ENCODE measurements at places on chromosomes 2 and 18.

GRCh38 chr2:61911510-61911909, 6.0 kb downstream of the COMMD1 start:
- no peak for DNase-seq

DNA sequence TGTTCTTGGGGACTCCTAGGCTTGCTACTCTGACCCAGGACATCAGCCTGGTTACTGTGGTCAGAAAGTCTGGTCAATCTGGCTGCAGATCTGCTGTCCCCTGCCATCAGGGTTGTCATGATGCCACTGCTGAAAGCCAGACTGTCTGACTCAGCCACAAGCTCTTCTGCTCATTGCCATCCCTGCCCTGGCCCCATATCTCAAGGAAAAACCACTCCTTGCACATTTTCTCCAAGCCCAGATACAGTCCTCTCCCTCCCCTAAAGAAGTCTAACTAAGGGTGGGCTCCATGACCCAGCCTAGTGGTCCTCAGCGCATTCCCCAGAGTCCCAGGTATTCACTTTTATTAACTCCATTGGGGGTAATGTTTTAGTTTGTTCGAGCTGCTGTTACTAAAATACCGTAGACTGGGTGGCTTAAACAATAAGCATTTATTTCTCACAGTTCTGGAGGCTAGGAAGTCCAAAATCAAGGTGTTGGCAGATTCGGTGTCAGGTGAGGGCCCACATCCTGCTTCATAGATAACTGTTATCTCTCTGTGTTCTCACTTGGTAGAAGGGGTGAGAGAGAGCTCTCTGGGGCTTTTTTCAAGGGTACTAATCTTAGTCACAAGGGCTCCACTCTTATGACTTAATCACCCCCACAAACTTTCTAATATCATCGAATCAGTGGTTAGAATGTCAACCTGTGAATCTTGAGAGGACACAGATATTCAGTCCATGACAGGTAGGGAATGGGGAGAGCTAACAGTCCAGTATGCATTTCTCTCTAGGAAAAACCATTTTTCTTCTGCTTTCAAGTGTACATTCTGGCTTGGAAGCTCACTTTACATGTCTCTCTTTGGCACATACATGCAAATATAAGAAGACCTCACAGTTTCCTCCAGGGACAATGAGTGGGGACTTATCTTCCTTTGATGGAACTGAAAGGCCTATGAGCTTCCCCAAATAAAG, 94.8 kb upstream of the CXCR4 start:
- no peak for DNase-seq

- no peak for DNase-seq
These were observed 119.0 kb upstream of the CDH7 start for GRCh38 chr18:65631766-65632165.

DNA sequence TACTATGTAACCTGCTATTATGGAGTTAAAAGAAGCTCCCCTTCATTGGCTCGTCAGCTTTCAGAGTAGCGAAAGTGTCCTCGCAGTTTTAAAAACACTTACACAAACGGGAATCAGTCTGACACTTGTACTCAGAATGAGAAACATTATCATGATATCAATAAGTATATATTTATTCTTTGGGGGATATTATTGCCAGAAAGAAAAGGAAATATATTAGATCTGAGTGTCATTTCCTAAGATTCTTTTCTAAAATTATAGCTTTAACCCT, 584.5 kb downstream of the ZEB2 start:
- DNase-seq = no peak

GRCh38 chr2:234374736-234375135, 122.1 kb downstream of the ARL4C start:
- no peak for DNase-seq

DNA sequence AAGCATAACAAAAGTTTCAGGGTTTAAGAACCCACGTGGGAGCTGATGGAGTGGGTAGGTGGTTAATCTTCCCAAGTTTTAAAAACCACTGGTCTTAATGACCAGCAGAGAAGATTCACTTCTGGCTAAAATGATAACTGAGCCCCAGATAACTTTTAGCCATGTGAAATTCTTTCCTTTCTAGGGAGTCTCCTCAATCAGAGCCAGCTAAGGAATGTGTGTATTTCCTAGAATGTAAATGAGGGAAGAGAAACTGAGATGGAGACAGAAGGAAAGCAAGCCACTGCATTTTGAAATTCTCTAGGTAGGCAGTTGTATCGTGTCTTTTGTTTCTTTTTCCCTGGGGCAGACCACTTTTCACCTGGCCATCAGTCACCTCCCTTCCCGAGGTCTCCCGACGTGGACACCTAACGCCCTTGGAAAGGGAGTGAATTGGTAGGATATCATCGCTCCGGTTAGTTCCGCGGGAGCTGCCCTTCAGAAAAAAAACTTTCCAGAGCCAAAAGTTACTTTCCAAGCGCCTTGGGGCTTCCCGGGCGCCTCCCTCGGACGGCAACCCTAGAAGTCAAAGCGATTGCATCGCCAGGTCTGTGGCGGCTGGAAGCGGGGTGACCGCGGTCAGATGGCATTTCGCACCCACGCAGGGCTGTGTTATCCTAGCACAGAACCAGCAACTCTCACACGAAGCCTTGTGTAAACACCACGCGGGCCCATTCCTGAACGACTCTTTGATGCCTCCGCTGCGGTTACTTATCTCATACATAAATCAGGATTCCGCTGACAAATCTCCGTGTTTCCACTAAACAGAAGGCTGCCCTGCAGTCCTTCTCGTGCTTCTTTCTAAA, 1.3 kb downstream of the COLEC12 start:
- DNase-seq = no peak

DNA sequence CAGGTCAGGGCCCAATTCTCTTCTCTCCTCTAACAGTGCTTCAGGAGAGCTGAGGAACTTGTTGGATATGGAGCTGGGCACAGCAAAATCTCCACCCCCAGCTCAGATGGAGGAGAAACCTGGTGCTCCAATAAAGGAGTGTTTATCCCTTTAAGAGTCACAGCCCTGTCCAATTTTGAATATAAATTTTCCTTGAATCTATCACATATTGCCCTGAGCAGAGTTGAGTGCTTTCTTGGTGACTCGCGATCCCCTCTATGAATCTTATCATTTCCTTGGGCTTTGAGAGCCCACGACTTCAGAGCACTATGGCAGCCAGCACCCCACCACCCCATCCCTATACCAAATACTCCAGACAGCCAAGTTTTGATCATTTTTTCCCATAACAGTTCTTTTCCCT, 34.4 kb upstream of the SMAD7 start:
- DNase-seq = no peak

- DNase-seq = no peak
These were observed 247.8 kb downstream of the WDPCP start for GRCh38 chr2:63340443-63340842.

GRCh38 chr2:195907474-195907873, 161.2 kb downstream of the DNAH7 start:
- DNase-seq = no peak

- DNase-seq = no peak
These were observed 68.1 kb upstream of the CCBE1 start for GRCh38 chr18:59765343-59765742.

DNA sequence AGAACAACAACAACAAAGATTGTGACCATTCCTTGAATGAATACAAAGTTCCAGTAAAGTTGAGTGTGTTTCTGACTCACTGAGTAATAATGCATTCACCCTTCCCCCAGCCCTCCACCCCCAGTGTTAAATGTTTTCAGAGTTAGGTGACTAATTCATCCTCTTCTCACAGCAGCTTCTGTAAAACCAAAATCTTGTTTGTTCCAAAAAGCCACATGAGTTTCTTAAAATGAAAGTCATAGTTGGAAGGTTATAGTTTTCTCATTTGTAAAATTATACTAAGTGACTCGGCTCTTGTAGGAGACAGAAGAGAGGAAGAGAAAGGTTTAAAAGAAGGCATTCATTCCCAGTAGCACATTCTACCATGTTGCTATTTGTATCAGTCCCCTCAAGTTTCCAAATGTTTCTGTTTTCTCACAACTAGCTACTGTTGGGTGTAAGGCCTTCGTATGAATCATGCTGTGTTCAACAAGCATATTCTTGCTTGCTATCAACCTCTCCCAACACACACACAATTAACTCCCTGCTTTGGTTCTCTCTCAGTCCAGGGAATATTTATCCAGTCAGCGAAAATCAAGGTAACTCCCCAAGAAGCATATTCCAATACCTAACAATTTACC, 75.3 kb downstream of the MBD2 start:
- peak; percentile 69 for DNase-seq

DNA sequence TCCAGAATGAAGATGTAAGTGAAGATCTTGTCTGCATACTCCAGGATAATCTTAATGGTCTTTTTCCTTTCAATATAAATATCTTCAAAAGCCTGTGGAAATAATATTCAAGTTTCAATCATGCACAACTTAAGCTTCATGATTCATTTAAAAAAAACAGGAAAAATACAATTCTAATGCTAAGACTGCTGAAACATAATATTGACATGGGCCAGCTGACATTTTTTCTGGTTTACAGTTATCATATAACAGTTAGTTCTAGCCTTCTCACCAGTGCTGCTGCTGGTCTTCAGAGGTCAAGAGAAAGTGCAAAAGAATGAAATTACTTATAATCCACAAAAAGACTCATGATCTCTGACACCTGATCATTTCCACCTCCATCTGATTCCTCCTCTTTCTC, 110.4 kb upstream of the SCN1A start:
- no peak for DNase-seq

- no peak for DNase-seq
These were observed 641.9 kb downstream of the SLC4A3 start for GRCh38 chr2:220269367-220269766.

GRCh38 chr18:10303171-10303570, 151.3 kb upstream of the APCDD1 start:
- no peak for DNase-seq

DNA sequence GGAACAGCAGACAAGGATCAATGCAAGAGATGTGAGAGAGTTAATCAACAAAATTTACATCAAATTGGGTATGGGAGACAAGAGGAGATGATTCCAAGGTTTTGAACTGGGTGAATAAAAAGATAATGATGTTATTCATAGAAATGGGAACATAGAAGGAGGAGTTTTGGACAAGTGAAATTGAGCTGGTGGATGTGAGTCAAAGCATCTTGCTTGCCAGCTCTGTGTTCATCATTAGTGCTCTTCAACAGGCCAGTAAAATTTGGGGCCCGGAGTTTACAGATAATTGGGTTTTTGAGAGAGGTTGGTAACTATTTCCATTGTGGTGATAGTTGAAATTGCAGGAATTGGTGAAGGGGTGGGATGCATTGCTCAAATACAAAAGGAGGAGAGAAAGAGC, 69.9 kb upstream of the CAVIN2 start:
- DNase-seq = no peak

DNA sequence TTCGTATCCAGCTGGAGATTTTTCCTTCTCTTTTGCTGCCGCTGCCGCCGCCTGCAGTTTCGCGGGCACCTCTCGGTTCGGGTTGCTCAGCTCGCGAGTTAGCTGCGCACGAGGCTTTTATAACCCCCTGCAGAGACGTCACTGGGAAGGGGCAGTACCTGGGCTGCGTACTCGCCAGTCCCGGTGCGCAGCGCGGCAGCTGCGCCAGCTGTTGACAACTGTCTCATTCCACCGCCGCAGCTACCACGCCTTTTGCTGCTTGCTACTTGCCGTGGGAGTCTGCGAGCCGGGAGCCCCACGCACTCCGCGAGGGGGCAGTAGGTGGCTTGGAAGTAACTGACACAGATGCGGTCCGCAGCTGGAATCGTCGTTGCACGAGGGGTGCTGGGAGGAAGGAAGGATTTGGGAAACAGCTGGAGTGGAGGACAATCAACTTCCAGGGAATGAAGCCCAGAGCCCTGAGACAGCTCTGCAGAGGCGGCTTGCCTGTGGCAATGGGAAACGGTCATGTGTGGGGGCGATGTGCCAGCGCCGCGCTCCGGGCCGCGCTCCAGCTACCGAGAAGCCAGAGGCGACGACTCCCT, at the start of gene TACR1:
Gene TACR1, minus strand, starts transcription at position 93 of the 584 bp plus-strand sequence. CDS start 586 bp downstream, outside the sequence.
- peak; percentile 1 for DNase-seq

DNA sequence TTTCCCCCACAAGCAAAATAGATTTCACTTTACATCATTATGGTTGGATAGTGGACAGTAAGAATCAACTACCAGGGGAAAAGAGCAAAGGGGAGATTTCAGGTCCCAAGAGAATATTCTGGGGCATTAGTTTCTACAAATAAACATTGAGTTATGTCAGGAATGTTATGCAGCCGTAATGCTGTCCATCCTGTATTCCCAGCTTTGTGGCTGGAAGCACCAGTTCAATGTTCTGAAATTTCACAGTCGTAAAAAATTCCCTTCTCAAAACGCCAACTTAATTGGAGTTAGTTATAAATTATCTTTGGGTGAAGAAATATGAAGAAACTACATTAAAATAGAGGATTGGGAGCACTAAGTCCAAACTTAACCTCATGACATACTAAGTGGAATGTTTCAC, 141.5 kb upstream of the FIGN start:
- DNase-seq = no peak
